Naive thymus-derived CD8-positive, alpha-beta T cell (primary cell): ENCODE measurements at places on chromosomes 2 and 18. TPM values are rescaled to one million over a fixed set of nuclear protein-coding genes. Genes with fewer than 3 reads are reported as not detected.

Gene DYSF
- 3.2 TPM for polyA plus RNA-seq

Gene CD28
- polyA plus RNA-seq, result 15.8 TPM

Gene REG3G
- polyA plus RNA-seq, result not detected

Gene SLC38A11
- polyA plus RNA-seq, result not detected

Gene GLI2
- not detected for polyA plus RNA-seq

Gene SERPINB8
- 11.6 TPM for polyA plus RNA-seq

Gene SP5
- not detected for polyA plus RNA-seq

Gene SAG
- polyA plus RNA-seq, result not detected

Gene STPG4
- not detected for polyA plus RNA-seq

Gene UGT1A7
- polyA plus RNA-seq, result not detected

- no peak for DNase-seq
Observed at GRCh38 chr2:128558441-128558840, 239.8 kb upstream of the HS6ST1 start.

GRCh38 chr2:145323512-145323911, 803.6 kb upstream of the ZEB2 start:
- DNase-seq, result no peak

- DNase-seq, result no peak
Observed at GRCh38 chr2:56021579-56021978, 98.0 kb upstream of the EFEMP1 start.

GRCh38 chr2:46939626-46940359, 24.2 kb upstream of the MCFD2 start:
- DNase-seq, result no peak

- DNase-seq, result no peak
Observed at GRCh38 chr2:112710956-112711750, 9.7 kb upstream of the NT5DC4 start.

DNA sequence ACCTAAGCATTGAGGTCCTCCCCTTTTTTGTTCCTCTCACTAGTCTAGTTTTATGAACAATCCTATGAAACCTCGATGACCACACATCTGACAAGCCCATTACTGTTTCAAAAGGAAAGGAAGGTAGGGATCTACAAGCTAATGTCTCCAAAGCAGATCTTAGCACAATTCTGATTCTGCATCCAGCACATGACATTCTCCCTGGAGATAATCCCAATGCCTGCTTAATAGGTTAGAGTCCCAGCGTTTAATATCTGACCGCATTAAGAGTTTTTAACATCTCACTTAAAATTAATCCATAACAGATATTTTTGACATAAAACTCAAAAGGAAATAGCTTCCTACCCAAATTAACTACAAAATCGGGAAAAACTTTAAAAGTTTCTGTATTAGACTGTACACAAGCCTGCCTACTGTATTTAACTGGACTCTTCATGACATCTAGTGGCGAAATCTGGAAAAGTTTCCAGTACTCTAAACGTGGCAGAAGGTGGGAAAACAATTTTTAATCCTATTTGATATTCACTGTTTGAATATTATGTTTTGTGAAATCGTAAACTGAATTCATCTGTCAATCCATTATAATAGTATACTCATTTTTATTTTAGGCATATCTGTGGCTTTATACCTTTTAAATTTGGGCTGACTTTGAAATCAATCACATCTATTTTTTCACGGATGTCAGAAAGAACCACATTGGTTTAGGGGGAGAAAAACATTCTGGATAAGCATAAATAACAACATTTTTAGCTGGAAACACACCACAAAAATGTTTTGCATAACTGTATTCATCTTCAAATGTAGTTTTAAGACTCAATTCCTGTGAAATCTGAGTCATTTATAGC, 62.4 kb downstream of the TXNL1 start:
- no peak for DNase-seq

DNA sequence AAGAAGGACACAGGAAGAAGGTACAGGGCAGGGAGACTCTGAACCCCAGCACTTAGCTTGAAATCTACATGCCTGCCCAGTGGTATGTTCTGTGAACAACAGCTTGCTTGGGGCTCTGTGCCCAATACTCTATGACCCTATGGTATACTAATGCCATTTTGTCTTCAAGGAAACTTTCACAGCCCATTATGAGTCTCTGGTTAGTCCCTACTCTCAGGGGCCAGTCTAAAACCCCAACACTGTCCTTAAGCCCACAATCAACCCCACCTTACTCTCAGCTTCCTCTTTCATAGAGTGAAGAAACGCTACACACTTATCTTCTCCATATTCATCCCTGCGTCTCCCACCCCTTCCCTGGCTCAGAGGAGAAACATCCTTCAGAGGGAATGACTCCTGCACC, 16.0 kb downstream of the NEB start:
- DNase-seq, result no peak

DNA sequence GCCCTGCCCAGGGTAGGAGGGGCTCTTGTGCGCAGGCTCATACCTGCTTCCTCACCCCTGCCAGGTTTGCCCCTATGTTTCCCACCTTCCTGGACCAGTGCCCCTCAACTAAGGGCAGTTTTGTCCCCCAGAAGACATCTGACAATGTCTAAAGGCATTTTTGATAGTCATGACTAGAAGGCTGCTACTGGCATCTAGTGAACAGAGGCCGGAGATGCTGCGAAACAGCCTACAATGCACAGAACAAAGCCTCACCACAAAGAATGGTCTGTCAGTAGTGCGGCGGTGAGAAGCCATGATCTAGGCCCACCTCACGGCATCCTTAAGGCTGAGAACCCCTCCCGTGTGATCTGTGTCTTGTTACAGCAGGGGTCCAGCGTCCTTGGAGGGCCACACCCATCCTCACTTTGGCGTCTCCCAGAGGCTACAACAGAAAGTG, 96.0 kb downstream of the TMEM17 start:
- no peak for DNase-seq

DNA sequence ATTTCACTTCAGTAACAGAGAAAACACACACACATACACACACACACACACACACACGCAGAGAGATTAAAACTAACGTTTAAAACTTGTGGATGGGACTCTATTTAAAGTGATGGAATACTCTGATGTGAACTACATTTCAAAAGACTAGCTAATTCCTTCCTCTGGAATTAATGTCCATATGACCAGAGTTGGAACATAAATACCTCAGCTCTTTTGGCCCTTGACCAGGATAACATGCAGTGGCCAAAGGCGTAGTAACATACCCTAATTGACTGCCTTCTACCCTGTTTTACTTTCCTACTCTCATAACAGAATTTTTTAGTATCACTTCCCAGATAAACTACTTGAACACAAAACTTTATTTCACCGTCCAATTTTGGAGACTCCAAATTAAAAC, 671.3 kb upstream of the CHAC2 start:
- DNase-seq, result no peak

DNA sequence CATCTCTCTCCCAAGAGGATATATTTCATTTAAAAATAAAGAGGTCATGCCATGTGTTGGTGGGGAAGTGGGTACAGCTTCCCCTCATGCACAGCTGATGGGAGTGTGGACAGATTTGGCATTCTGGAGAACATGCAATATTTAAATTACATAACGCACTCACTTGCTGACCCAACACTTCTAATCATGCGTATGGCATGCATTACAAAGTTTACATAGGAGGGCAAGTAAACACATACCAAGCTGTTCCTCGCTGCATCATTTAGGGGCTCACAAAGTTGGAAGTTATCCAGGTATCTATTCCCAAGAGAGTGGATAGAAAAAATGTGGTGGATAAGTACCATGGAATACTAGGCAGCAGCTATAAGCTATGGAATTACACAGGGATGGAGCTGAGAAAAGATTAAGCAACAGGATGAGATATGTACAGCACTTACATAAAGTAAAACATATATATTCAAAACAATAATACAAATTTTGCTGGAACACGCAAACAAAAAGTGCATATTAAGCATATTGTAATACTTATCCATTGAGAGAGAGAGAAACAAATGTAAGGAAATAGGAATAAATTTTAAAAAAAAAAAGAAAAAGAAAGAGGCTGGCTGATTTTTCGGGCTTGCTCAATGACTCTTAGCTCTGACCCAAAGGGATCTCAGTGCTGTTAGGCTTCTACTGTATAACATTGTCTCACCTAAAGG, 11.0 kb downstream of the CYP1B1 start:
- no peak for DNase-seq

- no peak for DNase-seq
Observed at GRCh38 chr18:68699043-68699442, 15.9 kb downstream of the TMX3 start.

DNA sequence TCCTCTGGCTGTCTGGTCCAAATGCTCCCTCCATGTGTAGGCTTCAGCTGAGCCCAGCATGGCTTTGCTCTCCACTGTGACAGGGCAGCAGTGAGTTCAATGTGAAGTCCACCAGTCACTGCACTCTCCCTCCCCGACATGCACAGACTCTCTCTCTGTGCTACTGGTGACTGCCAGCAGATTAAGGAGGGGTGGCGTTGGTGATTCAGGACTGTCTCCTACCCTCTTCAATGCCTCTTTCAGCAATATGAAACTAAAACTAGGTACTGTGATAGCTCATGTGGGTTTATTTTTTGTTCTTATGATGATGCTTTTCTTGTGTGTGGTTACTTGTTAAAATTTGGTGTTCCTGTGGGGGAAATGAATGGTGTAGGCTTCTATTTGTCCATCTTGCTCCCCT, 201.0 kb upstream of the RBMS1 start:
- DNase-seq, result no peak

DNA sequence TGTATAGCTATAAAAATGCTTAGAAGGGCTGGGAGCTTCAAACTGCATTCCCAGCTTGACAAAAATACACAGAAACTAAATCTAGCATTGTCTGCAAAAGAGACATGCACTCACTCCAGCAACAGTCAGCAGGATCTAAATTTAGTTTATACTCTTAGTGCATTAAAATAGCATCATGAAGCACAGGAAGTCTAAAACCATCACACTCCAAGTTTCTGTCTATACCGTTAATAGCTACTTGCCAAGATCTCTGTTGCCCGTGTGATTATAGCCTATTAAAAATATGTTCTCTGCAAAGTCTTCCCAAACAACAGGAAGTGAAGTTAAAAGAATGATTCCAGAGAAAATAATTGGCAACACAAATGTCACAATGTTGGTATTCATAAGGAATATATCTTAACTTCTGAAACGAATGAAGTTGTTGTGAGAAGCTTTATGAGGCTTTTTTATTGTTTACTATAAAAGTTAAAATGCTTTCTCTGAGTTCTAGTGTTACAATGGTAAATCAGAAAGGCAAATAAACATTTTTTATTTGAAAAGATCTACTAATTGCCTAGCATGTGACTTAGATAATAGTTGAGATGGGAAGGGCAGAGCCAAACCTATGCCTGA, 184.2 kb downstream of the ZNF385B start:
- DNase-seq, result no peak

DNA sequence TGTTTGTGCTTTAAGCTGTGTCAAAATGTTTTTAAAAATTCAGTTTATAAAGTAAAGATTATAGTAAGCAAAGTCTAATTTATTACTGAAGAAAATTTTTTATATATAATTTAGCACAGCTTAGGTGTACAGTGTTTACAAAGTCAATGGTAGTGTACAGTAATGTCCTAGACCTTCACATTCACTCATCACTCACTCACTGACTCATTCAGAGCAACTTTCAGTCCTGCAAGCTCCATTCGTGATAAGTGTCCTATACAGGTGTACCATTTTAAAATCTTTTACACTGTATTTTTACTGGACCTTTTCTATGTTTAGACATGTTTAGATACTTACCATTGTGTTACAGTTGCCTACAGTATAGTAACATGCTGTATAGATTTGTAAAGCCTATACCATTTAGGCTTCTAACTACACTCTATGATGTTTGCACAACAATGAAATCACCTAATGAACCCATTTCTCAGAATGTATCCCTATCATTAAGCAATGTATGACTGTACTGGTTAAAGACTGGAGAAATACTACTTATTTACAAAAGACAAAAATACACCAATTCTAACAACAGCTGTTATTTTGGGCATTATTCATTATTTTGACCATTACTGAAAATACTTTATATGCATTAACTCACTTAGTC, 95.1 kb downstream of the STRN start:
- DNase-seq, result no peak

GRCh38 chr2:133682906-133683305, 114.6 kb upstream of the NCKAP5 start:
- DNase-seq, result no peak
